Glutamatergic neuron (in vitro differentiated cells): ENCODE measurements at places on chromosomes 1 and 21.

GRCh38 chr1:65431111-65431705 is 10.7 kb downstream of the LEPR start:
- no peak overlapping the region for H3K4me3 ChIP-seq
- no peaks in the 10 kb centered on the region for H3K36me3 ChIP-seq
- DNase-seq: no peak
- H3K4me1 ChIP-seq: peaks cover 3% of the 10 kb centered on the region

DNA sequence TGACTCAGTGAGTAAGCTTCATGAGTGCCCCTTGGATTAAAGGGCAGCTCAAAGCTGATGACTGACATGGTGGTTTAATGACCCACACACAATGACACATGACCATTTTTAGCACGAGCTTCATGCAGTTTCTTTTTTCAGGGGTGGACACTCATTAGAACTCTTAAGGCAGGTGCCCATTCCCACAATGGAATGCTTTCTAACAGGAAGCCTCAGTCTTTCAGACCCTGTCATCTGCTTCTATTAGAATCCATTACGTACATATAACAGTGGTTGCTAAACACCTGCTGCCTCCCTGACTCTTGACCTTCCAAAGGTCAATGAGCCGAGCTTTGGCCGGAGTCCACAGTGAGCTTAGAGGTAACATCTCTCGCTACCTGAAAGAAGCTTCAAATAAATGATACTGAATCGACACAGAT is 27.4 kb downstream of the AKNAD1 start:
- no peaks in the 10 kb centered on the region for H3K36me3 ChIP-seq
- no peak for DNase-seq
- no peak overlapping the region for H3K4me3 ChIP-seq

DNA sequence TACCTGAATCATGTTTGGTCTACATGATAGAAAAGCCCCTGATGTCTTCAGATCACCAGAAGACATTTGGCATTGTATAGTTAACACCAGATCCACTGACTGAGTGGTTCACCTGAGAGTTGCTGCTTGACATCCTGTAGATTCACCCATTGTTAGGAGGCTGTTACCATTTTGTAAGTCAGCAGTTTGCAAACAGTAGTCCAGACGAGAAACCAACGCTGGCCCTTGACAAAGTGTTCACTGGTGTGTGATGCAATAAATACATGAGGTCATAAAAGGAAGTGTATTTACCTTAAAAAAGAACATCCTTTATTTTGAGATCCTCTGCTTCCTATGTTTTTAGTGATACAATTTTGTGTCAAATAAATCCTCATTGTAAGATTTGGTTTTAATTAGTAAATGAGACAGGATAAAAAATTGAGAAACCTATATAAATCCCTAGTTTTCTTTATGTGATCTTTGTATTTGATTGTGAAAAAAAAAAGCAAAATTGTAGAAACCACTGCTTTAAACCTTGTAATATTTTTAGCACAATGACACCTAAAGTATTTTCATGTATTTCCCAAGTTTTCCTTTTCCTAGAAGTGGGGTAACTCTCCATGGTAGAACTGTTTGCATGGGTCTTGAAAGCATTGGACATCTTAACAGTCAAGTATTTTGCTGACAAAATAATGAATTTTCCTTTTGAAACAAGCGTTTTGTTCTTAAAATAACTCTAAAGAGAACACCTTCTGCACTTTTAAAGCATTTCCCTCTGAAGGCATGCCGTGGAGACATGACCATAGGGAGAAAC is 204.3 kb downstream of the FGGY start:
- H3K4me3 ChIP-seq: no peak overlapping the region
- H3K27me3 ChIP-seq: no peaks in the 10 kb centered on the region
- H3K4me1 ChIP-seq: peaks cover 4% of the 10 kb centered on the region
- no peak overlapping the region for H3K27ac ChIP-seq
- H3K36me3 ChIP-seq: no peaks in the 10 kb centered on the region
- no peak for DNase-seq

DNA sequence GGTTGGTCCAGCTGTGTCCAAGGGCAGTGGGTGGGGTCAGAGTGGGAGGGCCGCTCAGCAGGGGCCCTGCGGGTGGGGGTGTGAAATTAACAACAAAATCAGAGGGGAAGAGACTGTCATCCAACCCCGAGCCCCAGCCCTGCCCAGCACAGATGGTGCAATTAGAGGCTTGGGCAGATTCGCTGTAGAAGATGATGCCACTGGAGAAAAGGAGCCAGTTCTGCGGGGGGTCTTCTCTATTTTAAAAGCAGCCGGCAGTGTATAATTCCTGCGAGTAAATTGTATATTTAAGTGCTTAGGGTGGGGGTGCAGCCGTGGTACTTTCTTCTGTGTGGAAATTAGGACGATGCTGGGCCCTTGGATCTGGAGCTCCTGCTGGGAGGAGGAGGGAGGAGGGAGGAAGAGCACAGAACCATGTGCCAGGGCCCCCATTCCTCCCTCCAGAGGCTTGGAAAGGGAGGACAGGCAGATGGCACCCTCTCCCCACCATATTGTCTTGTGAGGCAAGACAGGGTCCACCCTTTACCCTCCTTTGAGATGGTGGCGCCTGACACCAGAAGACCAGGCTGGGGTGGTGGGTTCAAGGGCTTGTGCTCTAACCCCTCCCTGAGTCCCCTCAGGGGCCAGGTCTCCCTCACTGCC is 89.2 kb downstream of the ACTL8 start:
- peak overlapping the region; percentile 52 for H3K27ac ChIP-seq
- H3K4me3 ChIP-seq: no peak overlapping the region
- no peak for DNase-seq
- peaks cover 15% of the 10 kb centered on the region for H3K27me3 ChIP-seq
- H3K4me1 ChIP-seq: peaks cover 41% of the 10 kb centered on the region

- DNase-seq: no peak
- peaks cover 6% of the 10 kb centered on the region for H3K4me1 ChIP-seq
- H3K4me3 ChIP-seq: no peak overlapping the region
- no peak overlapping the region for H3K27ac ChIP-seq
Measured at GRCh38 chr1:172931761-172932160, 119.0 kb downstream of the TNFSF18 start.

DNA sequence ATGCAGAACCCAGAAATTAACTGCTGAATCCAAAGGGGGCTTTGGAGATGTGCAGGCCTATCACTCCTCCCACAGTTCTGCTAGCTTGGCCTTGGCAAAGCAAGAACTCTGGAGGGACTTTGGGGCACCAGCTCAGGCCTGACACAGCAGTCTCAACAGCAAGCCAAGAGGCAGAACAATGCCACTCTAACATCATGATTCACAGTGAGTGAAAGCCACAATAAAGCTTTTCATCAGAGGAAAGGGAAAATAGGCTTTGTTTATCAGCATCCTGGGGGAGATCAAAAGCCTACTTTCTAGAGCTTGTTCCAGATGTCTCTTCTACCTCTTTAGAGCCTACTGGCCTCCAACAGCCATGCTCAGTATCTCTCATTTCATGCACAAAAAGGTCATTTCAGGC is 283.4 kb downstream of the KCNH1 start:
- H3K4me1 ChIP-seq: no peaks in the 10 kb centered on the region
- no peak overlapping the region for H3K4me3 ChIP-seq
- DNase-seq: no peak
- H3K36me3 ChIP-seq: no peaks in the 10 kb centered on the region
- peaks cover 4% of the 10 kb centered on the region for H3K27me3 ChIP-seq

DNA sequence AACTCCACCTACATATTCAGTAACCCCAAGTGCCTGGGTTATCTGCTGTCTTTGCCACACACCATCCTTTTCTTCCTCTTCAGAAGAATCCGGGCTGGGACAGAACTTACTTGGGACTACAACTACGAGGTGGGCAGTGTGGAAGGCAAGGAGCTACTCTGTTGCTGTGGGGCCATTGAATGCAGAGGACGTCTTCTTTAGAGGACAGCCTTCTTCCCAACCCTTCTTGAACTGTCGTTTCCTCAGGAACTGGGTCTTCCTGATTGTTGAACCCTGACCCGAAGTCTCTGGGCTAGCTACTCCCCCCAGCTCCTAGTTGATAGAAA is 10.5 kb downstream of the CERS2 start:
- H3K36me3 ChIP-seq: peaks cover 15% of the 10 kb centered on the region
- H3K27ac ChIP-seq: no peak overlapping the region
- peaks cover 2% of the 10 kb centered on the region for H3K27me3 ChIP-seq

GRCh38 chr1:116067566-116067890 is 43.7 kb upstream of the MAB21L3 start:
- no peak overlapping the region for H3K27ac ChIP-seq
- peaks cover 13% of the 10 kb centered on the region for H3K36me3 ChIP-seq
- no peaks in the 10 kb centered on the region for H3K27me3 ChIP-seq
- DNase-seq: no peak

DNA sequence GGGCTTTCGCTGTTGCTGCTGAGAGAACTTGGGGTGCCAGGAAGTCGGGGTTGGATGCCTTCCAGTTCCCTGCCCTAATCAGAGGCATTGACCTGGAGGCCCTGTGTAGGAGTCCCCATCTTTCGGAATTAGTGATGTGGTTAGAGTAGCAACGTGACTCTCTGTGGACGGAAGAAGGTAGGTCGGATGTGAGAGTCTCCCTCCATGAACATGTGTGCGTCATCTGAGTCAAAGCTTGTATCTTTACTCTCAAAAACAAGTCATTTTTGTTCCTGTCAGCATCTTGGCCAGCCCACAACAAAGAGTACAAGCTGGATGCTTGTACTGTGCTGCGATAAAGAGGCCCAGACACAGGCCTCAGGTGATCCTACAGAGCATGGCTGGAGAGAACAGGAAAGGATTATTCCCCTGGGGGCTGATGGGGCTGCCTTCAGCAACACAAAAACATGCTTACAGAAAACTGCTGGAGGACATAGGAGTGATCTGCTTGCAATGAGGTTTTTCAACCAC is 31.0 kb upstream of the IL10 start:
- H3K36me3 ChIP-seq: no peaks in the 10 kb centered on the region
- H3K4me3 ChIP-seq: no peak overlapping the region
- H3K27ac ChIP-seq: no peak overlapping the region
- no peaks in the 10 kb centered on the region for H3K27me3 ChIP-seq

- no peaks in the 10 kb centered on the region for H3K27me3 ChIP-seq
- H3K27ac ChIP-seq: peak overlapping the region; percentile 66
- peaks cover 6% of the 10 kb centered on the region for H3K36me3 ChIP-seq
Measured at GRCh38 chr1:6330410-6330911, 63.1 kb downstream of the ACOT7 start.

DNA sequence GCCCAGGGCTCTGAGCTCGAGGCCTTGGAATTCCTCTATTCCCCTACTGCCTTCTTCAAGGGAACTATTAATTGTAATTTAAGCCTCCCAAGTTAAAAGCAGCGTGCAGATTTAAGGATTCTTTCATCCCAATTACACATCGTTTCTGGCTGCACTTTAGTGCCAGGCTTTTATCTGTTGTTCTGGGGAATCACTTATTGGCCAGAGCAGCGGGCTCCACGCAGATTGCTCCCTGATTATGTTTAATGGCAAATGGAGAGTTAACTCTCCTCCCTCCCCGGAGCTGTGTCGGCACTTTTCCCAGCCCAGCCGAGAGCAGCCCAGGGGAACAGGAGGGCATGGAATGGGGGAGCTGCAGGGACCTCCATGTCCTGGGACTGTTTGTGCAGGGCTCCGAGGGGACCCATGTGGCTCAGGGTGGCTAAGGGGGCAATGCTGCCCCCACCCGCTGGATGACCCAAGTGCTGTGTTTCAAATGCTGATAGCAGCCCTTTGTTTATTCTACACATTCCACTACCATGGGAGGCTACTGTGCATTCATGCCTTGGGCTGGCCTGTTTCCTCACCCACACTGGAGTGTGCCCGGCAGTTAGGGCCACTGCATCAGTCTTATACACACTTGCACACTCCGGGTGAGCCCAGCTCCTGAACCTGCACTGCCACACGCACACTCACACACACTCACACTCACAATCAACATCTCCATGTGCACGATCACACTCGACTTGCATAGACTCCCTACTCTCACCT is 93.3 kb upstream of the POU3F1 start:
- H3K4me1 ChIP-seq: peaks cover 36% of the 10 kb centered on the region
- no peak overlapping the region for H3K27ac ChIP-seq
- H3K27me3 ChIP-seq: peaks cover 9% of the 10 kb centered on the region
- H3K36me3 ChIP-seq: peaks cover 8% of the 10 kb centered on the region

- H3K4me1 ChIP-seq: no peaks in the 10 kb centered on the region
- no peaks in the 10 kb centered on the region for H3K27me3 ChIP-seq
- H3K36me3 ChIP-seq: no peaks in the 10 kb centered on the region
- H3K4me3 ChIP-seq: no peak overlapping the region
Measured at GRCh38 chr1:83545066-83545862, 453.7 kb downstream of the TTLL7 start.

DNA sequence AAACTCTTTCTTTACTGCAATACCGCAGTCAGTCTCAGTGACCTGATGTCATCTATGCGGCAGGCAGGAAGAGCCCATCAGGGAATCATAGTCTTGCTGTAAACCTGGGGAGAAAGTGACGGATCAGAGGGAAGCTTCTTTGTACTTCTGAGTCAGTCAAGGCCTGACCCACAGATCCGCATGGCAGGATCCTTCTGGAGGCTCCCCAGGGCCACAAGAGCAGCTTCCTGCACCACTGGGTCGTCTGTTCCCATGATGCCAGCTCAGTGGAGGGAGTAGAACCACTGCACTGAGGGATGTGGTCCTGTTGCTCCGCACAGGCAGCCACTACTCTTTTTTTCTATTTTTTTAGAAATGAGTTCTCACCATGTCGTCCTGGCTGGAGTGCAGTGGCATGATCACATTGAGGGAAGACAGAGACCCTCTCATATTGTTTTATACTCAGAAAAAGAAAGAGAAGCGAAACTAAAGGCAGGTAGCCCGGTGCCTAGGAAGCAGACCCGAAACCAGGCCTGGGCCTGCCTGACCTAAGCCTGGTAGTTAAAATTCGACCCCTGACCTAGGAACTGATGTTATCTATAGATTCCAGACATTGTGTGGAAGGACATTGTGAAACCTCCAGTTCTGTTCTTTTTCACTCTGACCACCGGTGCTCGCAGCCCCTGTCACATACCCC is 6.3 kb upstream of the ERVH48-1 start:
- peaks cover 12% of the 10 kb centered on the region for H3K4me1 ChIP-seq
- H3K27me3 ChIP-seq: peaks cover 1% of the 10 kb centered on the region
- H3K4me3 ChIP-seq: no peak overlapping the region
- no peak overlapping the region for H3K27ac ChIP-seq
- DNase-seq: no peak
- H3K36me3 ChIP-seq: no peaks in the 10 kb centered on the region

DNA sequence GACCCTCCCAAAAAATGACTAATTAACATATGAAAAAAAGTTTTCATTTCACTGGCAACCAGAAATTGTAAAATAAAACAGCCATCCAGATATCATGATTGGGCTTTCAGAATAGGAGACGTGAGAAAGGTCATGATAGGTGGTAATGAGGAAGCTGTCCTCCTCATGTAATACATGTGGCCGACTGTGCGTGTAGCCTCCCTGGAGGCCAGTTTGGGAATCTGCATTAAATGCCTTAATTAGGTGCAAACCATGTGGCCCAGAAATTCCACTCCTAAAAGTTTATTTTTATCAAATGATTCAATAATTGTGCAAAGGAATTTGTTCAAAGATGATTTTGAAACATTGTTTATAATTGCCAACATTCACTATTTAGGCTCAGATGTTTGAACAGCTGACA is 127.6 kb upstream of the C1orf105 start:
- no peak for DNase-seq
- no peaks in the 10 kb centered on the region for H3K4me1 ChIP-seq
- no peaks in the 10 kb centered on the region for H3K27me3 ChIP-seq
- no peak overlapping the region for H3K27ac ChIP-seq
- H3K4me3 ChIP-seq: no peak overlapping the region
- H3K36me3 ChIP-seq: no peaks in the 10 kb centered on the region

- H3K4me1 ChIP-seq: peaks cover 3% of the 10 kb centered on the region
- H3K27me3 ChIP-seq: no peaks in the 10 kb centered on the region
- no peak overlapping the region for H3K27ac ChIP-seq
- no peak for DNase-seq
- H3K36me3 ChIP-seq: no peaks in the 10 kb centered on the region
- H3K4me3 ChIP-seq: no peak overlapping the region
Measured at GRCh38 chr1:32491386-32491785, 26.5 kb downstream of the ZBTB8B start.

- H3K27ac ChIP-seq: no peak overlapping the region
- H3K36me3 ChIP-seq: no peaks in the 10 kb centered on the region
- H3K4me3 ChIP-seq: no peak overlapping the region
- DNase-seq: no peak
Measured at GRCh38 chr1:59703226-59703917, 111.4 kb upstream of the HOOK1 start.
